ENCODE measurements at places on chromosomes 6 and 20. TPM values are rescaled to one million over a fixed set of nuclear protein-coding genes. Genes with fewer than 3 reads are reported as not detected.

The PTP4A1 gene
- 38.5 TPM for total RNA-seq

The PRDM13 gene
- total RNA-seq = not detected

The MEI4 gene
- not detected for total RNA-seq

The KCNG1 gene
- total RNA-seq = 7.0 TPM

The MUC21 gene
- not detected for total RNA-seq

DNA sequence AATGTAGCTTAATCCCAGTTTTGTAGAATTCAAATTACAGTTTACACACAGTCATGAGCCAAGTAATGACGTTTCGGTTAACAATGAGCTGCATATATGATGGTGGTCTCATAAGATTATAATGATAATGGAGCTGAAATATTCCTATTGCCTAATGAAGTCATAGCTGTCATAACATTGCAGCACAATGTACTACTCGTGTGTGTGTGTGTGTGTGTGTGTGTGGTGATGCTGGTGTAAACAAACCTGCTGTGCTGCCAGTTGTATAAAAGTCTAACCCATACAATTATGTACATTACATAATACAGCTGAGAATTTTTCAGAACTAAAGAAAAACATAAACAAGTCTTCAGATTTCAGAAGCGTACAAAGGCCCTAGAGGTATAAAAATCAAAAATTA, 66.7 kb upstream of the ARID1B start:
- DNase-seq = no peak

DNA sequence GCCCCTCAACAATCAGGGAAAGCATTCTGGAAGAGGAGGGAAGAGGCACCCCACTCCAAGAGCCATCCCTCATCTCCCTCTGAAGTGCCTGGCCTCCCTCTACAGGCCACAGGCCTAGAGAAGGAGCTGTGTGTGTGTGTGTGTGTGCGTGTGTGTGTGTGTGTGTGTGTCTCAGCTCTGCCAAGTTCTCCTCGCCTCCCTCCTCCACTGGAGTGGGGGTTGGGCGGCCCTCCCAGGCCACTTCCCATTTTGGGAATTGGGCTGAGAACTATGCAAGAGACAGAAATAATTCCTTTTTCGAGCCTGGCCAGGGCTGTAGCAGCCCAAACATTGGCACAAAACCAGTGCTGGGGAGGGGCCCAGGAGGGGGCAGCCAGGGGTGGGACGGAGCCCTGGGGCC, 35.7 kb downstream of the KCNB1 start:
- peak; percentile 75 for DNase-seq
